Activated CD4-positive, alpha-beta T cell treated with anti-CD3 and anti-CD28 coated beads, Interleukin-10, Interleukin-2, amounts not matched to agents 100 ng/mL and 50 ng/mL, durations not matched to agents 16 hours and 8 hours (primary cell): ENCODE measurements at places on chromosomes 12 and 14.

GRCh38 chr14:65101631-65102440 lies 481 bp downstream of the MAX start:
- peak; percentile 33 for DNase-seq

- no peak for DNase-seq
Observed at GRCh38 chr14:24196071-24197055, 1.1 kb upstream of the TM9SF1 start.

DNA sequence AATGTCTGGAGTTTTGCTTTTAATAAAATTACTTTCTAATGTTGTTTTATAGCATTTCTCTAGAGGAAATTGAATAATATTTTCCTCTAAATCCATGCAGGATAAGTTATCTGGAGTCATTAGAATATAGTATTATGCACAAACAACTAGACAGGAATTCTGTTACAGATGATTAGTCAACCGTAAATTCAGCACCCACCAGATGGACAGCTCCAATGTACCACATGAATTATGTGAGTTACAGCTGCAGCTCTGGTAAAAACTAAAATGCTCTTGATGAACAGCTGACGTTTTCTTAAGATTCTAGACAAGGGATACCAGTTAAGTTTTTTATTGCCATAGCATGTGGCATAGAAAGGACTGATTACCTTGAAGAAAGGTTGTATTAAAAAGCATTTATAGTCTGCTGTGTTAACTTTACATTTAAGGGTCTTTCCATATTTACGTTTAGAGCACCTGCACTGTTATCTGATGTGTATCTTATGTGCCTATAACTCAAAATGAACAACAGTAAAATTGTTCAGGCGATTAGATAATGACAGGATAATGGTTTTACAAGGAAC lies 321.4 kb upstream of the LRFN5 start:
- DNase-seq = no peak

- peak; percentile 52 for DNase-seq
Observed at GRCh38 chr14:78848234-78848820, 678.2 kb downstream of the NRXN3 start.

- DNase-seq = no peak
Observed at GRCh38 chr12:112308652-112309051, 73.6 kb downstream of the HECTD4 start.

- DNase-seq = no peak
Observed at GRCh38 chr12:27606986-27607385, 83.0 kb downstream of the PPFIBP1 start.

GRCh38 chr12:90061809-90062208 lies 353.2 kb upstream of the ATP2B1 start:
- no peak for DNase-seq

- DNase-seq = no peak
Observed at GRCh38 chr14:47422191-47422590, 253.2 kb downstream of the MDGA2 start.

DNA sequence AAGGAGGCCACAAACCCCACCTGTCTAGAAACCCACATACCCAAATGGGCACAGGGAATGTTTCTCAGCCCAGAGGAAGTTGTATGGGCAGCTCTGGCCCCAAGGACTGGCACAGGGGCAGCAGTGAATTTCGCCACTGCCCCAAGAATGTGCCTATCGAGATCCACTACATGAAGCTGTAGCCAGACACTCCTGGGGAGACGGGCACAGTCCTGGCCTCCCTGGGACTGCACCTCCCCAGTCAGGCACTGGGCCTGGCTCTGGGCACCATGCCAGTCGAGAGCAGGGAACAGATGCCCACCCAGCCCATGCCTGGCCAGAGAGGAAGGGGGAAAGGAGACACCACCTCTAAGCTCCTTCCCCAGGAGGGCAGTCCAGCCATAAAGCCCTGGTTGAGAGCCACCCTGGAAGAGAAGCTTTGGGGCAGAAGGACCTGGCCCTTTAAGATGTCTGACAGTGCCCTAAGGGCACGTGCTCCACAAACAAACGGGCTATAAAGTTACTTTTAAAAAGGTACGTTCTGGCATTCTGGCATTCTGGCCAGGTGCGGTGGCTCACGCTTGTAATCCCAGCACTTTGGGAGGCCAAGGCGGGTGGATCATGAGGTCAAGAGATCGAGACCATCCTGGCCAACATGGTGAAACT lies 8.4 kb downstream of the ADCY6 start:
- no peak for DNase-seq

- no peak for DNase-seq
Observed at GRCh38 chr12:90653040-90653439, 301.9 kb downstream of the CCER1 start.

DNA sequence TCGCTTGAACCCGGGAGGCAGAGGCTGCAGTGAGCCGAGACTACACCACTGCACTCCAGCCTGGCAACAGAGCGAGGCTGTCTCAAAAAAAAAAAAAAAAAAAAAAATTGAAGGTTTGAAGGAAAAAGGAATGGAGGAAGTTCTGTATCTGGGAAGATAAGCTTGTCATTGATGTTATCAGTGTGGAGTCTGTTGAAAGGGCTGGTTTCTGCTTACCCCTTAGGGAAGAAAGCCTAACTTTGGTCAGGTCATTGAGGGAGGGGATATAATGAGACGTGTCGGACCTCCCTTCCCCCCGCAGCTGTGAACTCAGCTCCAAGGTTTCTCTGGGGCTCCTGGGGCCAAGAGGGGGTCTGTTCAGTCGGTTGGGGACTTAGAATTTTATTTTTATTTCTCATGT lies 16.4 kb downstream of the DAO start:
- DNase-seq = no peak

- peak; percentile 72 for DNase-seq
Observed at GRCh38 chr12:112937741-112938719, at the start of gene OAS3. Gene OAS3 (plus strand): TSS chr12:112938474. CDS start chr12:112938531, 57 bp downstream.

GRCh38 chr12:128986957-128987356 lies 133.7 kb downstream of the GLT1D1 start:
- DNase-seq = no peak

- no peak for DNase-seq
Observed at GRCh38 chr12:86634456-86635410, 378.5 kb upstream of the MGAT4C start.

GRCh38 chr12:3135522-3136461 lies 58.6 kb downstream of the TSPAN9 start:
- DNase-seq = peak; percentile 69

DNA sequence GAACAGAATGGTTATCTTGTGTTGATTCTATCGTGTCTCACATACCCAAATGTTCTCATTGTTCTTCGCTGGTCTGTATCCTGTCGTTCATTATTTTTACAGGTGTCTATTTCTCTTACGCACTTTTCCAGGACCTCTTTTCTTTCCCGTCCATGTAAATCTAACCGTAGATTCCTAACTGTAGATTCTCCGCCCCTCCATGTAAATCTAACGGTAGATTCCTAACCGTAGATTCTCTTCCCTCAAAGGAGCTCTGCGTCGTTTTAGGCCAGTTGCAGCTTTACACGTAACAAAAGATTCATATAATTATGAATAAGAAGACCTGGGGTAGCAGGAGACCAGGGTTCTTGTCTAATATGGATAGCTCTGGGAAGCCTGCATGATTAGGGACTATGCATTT lies 9.7 kb upstream of the ZNF605 start:
- DNase-seq = no peak

DNA sequence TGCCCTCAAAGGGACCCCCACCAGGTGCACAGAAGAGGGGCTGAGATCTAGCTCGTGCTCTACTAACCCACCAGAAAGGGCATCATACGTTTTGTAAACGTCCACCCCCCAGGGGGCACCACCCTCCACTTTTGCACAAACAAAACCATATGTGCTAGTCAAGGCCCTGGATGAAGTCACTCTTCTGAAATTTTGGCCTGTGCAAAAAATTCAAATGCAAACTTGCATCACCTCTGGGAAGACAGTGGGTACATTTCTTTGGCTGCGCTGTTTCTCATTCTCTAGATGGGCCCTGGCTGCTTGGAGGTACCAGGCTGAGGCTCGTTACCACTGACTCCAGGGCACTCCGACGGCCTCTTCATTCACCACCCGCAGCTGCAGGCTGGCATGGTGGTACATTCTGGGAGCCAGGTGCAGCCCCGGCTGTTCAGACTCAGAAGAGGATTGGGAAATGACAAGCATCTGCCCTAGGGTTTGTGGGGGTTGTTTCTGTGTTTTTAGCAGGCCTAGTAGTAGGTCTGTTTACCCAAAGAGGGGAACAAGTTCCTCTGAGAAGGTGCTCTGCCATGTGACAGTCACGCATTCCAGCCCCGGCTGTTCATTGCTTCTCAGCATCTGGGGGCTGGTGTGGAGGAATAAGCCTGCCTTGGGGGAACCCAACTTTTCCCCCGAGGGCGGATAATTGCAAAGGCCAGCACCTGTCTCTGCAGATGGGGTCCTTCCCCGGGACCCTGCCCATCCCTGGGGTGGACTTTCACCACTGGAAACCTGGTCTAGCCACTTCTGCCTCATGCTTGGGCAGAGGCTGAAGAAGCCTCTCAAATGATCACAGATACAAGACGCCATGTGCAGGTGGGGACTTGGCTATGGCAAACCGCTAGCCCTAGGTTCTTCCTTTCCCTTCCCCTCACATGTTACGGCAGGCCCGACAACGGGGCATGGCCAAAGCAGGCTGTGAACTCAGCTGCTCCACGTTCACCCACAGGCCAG lies 147.6 kb downstream of the DPF3 start:
- no peak for DNase-seq

GRCh38 chr12:10140001-10140400 lies 10.0 kb upstream of the CLEC7A start:
- DNase-seq = peak; percentile 58

GRCh38 chr14:99273766-99274345 lies 1.9 kb upstream of the BCL11B start:
- DNase-seq = peak; percentile 68

GRCh38 chr12:120214626-120215356 lies 13.9 kb upstream of the RPLP0 start:
- DNase-seq = no peak

GRCh38 chr14:31219169-31219568 lies 11.6 kb upstream of the HECTD1 start:
- no peak for DNase-seq

DNA sequence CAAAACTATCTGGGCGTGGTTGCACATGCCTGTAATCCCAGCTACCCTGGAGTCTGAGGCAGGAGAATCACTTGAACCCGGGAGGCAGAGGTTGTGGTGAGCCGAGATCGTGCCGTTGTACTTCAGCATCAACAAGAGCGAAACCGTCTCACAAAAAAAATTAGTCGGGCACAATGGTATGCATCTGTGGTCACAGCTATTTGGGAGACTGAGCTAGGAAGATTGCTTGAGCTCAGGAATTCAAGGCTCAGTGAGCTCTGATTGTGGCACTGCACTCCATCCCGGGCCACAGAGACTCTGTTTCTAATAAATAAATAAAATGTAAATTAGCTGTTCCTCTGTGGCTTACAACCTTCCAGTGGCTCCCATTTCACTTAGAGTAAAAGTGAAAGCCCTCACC lies 28.0 kb downstream of the RCOR1 start:
- no peak for DNase-seq

- DNase-seq = no peak
Observed at GRCh38 chr14:65079201-65079600, 23.1 kb downstream of the MAX start.

DNA sequence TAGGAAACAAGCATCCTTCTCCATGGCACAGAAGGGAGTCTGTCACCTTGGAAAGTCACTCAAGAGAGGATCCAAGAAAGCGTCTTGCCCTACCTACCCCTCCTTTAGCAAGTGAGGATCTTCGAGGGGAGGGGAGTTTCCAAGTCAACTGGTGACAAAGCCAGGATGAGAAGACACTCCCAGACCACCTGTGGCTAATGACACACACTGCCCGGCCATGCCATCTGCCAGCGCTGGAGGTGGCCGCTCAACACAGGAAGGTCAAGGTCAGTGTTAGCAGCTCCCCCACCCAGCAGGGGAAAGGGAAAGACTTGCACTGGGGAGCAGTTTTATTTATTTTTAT lies 41.3 kb downstream of the ELK3 start:
- no peak for DNase-seq

DNA sequence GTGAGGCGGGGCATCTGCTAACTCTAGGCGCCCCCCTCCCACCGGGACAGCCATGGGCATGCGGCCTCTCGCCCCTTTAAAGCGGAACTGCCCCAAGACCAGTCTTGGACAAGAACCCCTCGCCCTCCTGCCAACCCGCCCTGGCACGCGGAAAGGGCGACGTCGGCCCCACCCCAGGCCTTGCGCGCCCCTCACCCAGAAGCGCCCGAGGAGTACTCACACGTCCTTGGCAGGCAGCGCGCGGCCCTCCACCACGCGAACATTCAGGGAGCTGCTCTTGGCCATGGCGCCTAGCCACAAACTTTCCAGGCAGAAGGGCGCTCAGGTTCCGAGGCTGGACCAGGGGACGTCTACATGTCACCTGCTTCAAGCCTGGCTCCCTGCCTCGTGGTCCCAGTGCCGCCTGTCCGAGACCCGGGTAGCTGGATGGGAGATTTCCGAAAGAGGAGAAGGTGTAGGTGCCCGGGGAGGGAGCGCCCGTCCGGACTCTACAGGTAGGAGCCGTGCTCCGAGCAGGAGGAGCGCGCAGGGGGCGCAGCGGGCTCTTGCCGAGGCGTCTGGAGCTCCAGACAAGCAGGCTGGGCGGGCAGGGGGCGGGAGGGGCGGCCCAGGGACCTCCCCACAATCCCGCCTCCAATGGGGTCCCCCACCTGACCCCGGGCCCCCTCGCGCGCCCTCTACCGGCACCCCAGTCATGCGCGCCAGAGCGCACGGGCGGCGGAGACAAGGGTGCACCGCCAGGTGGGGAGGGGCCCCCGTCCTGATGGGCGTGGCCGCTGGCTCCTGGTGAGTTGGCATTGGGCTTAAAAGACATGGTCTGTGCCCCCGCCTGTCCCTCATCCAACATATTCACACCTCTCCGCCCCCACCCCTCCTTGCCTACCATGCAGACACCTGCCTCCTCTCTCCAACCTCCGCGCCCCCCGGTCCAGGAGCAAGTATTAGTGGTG lies at the start of gene RASAL1:
RASAL1 (minus strand) TSS at position 584 of the 950 bp plus-strand sequence; CDS start at position 285, 299 bp downstream.
- DNase-seq = peak; percentile 79

- DNase-seq = no peak
Observed at GRCh38 chr12:122116707-122117535, 38.4 kb downstream of the MLXIP start.

DNA sequence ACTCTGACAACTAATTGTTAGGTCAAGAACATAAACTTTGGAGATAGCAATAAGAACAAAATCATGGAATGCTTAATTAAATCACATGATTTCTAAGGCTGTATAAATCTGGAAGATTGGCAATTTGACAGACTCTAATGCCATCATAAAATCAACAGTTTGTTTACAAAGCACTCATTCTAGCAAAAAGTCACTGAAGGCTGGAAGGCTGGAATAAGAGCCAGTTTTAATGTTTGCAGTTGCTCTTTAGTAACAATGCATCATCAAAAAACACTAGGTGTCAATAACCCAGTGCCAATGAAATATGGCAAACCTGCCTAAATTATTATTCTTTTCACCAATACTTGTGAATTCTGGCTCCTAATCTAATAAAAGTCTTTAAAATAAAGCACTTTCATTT lies 65.0 kb downstream of the NUMB start:
- DNase-seq = no peak
